ENCODE measurements at places on chromosomes 5 and 9.

- DNase-seq, result no peak
Observed at GRCh38 chr5:89003563-89004036, 120.6 kb upstream of the MEF2C start.

- DNase-seq, result no peak
Observed at GRCh38 chr9:129166623-129167557, 11.2 kb downstream of the IER5L start.

DNA sequence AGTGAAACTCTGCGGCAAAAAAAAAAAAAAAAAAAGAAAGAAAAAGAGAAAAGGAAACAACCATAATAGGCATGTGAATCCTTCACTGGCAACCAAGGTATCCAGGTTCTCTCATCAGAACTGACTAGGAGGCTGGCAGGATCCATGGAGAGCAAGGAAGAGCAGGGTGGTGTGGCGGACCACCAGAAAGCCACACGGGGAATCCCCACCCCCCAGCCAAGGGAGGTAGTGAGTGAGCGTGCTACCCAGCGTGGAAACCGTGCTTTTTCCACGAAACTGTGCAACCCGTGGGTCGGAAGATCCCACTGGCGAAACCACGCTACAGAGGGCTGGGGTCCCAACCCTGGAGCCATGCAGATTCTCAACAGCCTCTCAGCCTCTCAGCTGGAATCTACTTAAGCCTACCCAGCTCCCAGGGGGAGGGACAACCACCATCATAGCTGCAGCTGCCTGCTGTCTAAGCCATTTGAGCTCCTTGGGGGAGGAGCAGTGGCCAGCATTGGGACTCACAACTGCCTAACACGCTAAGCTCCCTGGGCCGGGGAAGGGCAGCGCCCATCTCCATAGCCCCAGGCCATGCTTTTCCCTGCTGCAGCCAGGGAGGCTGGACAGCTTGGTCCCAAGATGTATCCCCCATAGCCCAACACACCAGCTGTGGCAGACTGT, 91.6 kb downstream of the PRELID2 start:
- DNase-seq, result no peak

DNA sequence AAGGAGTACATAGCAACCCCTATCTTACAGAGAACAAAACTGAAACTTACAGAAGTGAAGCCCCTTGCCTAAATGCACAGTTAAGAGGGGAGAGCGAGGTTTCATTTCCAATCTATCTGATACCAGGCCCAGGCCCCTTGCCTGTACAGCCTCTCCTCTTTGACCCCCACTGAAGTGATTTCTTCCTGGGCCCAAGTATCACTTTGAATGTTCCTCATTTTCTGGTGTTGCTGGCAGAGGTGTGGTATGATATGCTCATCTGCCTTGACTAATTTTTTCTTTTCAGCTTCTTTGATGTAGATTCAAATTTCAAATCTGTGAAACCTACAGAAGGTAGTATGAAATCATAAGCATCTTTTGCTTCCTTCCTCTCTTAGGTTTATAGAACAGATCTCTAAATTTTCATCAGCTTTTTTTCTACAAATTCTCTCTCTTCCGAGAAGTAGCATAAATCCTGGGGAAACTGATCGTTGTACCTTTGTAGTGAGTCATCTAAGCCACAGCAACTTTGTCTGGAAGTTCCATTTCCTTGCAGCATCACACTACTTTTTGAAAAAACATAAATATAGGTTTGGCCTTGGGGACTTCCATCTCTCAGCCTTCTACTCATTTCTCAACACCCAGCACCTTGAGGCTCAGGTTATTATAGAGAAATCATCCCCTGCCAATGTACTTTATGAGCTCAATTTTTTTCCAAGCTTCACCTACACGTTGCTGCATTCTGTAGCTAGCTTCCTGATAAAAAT, 402.4 kb upstream of the PTGER4 start:
- peak; percentile 15 for DNase-seq

DNA sequence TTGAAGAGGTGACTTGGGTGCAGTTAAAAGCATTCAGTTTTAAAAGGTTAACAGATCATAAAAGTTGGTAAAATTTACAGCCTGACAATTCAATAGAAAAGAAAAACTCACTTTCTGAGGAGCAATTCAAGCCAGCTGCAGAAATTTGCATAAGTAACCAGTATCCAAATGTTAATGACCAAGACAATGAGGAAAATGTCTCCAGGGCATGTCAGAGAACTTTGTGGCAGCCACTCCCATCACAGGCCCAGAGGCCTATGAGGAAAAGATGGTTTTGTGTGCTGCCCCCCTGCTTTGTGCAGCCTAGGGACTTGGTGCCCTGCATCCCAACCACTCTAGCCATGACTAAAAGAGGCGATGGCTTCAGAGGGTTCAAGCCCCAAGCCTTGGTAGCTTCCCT, 1406.5 kb upstream of the ACO1 start:
- DNase-seq, result no peak

DNA sequence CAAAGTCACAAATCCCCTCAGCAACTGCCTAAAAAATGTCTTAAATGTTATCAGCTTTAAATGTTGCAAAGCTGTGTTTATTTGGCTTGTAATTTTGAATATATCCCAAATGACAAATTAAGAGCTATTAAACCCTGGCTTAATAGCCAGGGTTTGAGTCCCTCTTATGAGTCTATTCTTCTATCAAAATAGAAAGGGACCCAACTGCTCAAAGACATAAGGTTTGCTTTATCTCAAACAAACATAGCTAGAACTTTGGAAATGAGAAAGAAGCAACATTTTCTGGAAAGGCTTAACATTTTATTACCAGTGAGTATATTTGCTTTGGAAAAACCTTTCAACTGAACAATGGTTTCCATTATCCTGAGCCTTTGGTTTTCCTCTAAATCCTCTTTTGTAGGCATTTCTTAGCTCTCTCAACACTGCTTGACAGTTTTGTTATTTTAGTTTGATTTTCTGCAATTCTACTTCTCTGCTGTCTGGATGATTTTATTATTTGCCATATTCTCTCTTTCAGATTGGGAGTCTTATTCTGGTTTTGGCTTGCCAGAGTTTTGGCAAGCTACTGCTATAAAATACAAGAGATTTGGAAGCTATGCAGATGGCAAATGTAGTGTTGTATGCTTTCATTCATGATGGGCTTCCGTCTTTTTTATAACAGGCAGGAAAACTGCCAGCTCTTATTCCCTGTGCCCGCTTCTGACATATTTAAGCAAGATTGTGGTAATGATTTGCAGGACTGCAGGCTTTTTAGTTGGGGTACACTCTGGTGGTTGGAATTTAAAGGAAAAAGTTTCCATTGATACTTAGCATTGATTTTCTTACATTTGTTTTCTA, 734.9 kb downstream of the DTWD2 start:
- no peak for DNase-seq

DNA sequence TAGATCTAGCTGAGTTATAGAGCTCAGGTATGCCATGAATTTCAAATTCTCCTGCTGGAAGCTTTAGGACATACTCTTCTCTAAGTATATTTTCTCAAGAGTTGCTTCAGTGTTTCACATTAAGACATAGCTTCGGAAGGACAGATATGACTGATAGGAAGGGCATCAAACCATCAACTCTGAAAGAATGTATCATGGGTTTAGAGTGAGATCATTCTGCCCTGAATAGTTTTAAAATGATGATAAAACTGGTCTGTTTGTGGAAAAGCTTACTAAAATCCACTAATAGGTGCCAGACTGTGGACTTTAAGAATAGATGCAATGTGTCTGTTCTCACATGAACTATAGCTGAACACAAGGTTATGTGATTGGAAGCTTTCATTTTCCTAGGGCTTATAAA, 8.4 kb downstream of the SPEF2 start:
- no peak for DNase-seq

DNA sequence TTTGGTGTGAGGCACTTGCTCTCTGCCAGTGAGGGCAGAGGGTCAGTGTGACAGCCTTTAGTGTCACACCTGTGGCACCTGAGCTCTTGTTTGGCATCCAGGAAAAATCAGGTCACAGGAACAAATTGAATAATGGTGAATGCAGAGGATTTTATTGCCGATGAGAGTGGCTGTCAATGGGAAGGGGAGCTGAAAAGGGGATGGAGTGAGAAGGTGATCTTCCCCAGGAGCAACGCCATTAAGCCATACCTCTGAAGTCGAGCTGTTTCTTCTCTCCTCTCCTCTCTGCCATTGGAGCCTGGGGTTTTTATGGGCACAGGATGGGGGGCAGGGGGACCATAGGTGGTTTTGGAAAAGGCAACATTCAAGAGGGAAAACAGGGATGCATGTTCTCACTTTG, 2.4 kb upstream of the HSD17B4 start:
- DNase-seq, result no peak

GRCh38 chr9:14806941-14807520, 84.5 kb upstream of the CER1 start:
- no peak for DNase-seq

GRCh38 chr9:7996558-7996957, 197.0 kb upstream of the DMAC1 start:
- DNase-seq, result no peak

DNA sequence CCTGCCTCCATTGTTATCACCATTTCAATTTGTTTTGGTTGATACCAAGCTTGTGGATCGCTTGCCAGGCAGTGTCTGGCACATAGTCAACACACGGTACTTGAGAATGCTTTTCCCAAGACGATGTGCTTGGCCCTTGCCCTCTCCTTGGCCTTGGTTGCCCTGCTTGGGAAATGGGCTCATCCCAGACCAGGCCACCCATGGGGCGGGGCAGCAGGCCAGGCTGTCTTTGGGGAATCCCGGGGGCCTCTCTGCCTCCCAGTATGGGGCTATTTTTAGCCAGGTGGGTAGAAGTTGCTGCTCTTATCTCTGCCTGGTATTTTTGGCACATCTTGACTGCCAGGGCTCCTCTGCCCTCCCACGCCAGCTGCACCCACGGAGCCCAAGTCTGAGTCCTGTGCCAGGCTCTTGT, 49.9 kb downstream of the LMX1B start:
- no peak for DNase-seq

DNA sequence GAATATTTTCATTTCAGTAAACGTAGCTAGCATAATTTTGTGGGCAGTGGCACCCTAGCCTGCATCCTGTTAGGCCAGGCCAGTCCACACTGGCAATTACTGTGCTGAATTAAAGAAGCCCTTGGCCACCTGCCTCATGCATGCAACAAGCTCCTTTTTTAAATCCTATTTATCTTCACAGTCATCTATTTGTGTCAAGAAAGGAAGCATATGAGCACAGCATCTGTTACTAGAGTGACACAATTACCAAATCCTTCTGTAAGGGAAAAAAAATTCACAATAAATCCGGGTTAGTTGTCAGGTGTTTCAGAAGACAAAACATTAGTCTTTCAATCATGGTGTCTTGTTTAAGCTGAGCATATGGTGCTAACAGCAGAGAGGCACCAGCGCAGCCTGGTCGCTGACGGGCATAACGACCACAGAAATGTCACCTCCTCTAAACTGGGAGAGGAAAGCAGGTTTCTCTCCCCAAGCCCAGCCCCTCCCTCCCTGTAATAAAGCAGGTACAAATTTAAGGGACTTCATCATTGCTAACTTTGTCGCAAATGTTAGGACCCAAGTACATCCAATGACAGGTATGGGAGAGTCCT, 520.6 kb downstream of the CTNND2 start:
- no peak for DNase-seq

DNA sequence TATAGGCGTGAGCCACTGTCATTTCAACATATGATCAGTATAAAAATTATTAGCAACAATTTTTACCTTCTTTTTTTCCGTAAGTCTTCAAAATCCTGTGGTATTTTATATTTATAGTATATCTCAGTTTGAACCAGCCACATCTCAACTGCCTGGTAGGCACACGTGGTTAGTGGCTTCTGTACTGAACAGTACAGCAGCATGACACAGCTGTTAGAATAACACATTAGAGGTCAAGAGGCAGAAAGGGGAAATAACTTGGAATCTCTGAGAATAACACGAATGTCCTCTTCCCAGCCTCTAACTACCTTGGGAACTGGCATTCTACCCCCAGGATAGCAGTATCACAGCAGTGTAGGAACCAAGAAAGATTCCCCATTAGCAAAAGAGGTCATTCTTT, 108.5 kb upstream of the IQGAP2 start:
- no peak for DNase-seq

GRCh38 chr9:125747053-125747764, at the start of gene PBX3:
Gene PBX3 (plus strand): TSS chr9:125747373.
- peak; percentile 62 for DNase-seq

- DNase-seq, result no peak
Observed at GRCh38 chr9:127161081-127161624, 38.7 kb upstream of the ANGPTL2 start.

GRCh38 chr9:110031511-110032173, 176.3 kb downstream of the C9orf152 start:
- DNase-seq, result no peak

DNA sequence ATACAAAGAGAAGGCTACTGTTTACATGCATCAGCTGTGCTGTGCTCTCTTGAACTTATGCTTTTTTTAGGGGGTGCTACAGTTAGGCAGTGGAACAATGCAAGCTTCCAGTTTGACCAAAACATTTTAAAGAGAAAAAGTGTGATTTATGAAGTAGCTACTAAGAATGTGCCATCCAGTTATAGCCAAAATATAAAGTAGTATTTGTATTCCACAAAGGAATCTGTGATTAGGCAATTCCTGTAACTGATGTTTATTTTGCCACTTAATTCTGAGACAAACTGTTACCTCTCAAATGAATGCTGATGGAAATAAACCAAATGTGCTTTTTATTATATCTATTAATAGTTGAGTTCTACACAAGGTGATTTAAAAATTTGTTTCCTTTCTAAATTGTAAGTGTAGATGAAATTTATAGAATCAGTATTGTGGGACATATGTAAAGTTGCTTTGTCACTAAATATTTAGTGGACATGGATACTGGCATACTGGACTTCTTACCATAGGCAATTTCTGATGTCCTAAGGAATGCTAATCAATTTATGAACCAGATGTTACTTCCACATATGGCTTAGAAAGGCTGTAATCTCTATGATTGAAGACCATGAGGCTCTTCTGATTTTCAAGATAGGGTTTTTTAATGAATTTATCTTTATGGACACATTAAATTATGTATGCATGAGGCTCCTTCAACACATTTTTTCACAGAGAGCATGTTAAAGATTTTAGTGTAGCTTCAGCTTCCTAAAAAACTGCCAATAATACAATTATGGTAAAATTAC, 410.2 kb downstream of the PRR16 start:
- no peak for DNase-seq

GRCh38 chr9:108467653-108468324, 388.0 kb downstream of the ACTL7B start:
- no peak for DNase-seq

- DNase-seq, result no peak
Observed at GRCh38 chr5:42143361-42143760, 218.3 kb downstream of the FBXO4 start.
